ENCODE measurements at places on chromosomes 7 and 10.
A peak's percentile ranks its signal among the peaks of the same experiment; 100 is the strongest.

- no peak for DNase-seq
These were observed 54.4 kb downstream of the CYP2C9 start for GRCh38 chr10:94992811-94993210.

GRCh38 chr7:155136619-155137243 is 66.6 kb downstream of the HTR5A start:
- DNase-seq, result no peak

DNA sequence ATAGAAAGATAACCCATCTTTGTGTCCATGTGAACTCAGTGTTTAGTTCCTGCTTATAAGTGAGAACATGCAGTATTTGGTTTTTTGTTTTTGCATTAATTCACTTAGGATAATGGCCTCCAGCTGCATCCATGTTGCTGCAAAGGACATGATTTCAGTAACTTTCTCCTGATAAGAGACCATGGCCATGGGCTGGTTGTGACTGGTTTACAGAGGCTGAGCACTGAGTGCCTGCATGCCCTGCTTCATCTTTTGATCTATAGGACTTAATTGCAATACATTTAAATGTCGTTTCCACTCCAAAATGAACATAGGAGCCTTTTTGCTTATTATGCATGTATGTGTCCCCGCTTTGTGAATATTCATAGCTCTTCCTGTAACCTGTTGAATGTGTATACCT is 101.3 kb upstream of the IGFBP3 start:
- DNase-seq, result no peak

- no peak for DNase-seq
These were observed 36.1 kb downstream of the PSAP start for GRCh38 chr10:71814922-71815411.

- no peak for DNase-seq
These were observed 10.0 kb downstream of the FRG2B start for GRCh38 chr10:133616371-133617130.

- no peak for DNase-seq
These were observed 3.6 kb downstream of the LHPP start for GRCh38 chr10:124465003-124465776.

- no peak for DNase-seq
These were observed 5.6 kb downstream of the GPR15LG start for GRCh38 chr10:84179059-84179710.

- no peak for DNase-seq
These were observed 9.1 kb downstream of the TSPAN14 start for GRCh38 chr10:80462981-80463741.

DNA sequence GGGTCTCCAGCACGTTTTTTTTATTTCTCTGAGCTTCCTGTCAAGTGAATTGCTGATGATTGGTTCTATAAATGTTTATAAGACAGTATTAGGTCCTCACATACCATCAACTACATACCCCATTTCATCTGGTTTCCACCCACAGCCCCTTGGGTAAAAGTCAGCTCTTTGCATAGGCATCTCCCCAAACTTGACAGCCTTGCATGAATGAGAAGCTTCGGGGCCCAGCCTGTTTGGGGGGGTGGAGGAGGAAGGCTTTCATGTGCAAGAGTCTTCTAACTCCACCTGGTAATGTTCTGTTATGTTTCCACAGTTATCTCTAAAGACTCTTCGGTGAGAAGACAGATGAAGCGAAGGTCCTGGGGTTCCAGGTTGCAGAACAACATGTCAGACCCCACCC is 75.4 kb downstream of the SCRN1 start:
- DNase-seq, result no peak

GRCh38 chr10:50360077-50360850 is 108.9 kb upstream of the ASAH2 start:
- DNase-seq, result no peak

DNA sequence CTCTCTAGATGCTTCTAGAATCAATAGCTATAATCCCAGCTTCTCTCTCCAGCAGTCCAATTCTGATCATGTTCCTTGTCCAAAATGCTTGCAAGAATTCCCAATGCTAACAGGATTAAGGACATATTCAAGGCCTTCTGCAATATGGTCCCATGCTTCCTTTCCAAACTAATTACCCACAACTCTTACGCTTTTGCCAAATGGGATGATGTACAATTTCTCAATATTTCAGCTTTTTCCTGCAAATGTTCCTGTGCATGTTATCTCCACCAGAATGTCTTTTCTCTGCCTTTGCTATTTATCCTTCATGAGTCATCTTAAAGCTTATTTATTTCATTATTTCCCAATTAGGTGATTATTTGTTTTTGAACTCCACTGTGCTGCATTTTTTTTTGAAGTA is 556.4 kb downstream of the SORCS1 start:
- DNase-seq, result no peak

GRCh38 chr7:82179311-82179710 is 264.3 kb downstream of the CACNA2D1 start:
- no peak for DNase-seq

GRCh38 chr7:74612015-74612829 is 45.3 kb upstream of the GTF2I start:
- no peak for DNase-seq

DNA sequence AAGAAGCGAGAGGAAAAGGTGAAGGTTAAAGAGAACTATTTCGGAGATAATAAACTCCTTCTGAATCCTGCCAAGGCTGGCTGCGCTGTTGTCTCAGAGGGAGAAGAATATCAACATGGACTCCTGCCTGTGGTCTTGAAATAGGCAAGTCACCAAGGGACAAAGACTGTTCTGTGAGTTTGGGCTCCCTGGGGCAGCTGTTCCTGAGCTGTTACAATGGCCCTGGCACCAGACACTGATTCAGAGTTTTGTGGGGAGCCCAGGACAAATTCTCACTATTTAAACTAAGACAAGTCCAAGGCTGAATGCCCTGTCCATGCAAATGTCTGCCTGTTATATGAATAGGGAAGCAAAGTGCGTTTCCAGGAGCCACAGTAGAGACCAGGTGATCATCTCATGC is 81.4 kb downstream of the PRPF18 start:
- DNase-seq, result no peak

DNA sequence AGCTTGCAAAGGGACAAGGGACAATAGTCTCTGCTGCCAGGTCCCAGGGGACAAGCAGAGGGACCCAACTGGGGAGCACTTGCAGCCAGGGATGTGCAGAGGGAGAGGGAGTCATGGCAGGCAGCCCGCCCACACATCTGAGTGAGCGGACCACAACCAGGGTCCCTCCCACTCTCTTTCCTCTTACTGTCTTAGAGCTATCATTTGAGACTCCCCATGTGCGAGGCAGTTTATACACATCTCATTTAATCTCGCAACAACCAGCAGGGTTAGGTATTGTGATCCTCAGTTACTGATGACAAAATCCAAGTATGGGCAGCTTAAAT is 70.2 kb downstream of the BEND7 start:
- no peak for DNase-seq

- DNase-seq, result no peak
These were observed 294.8 kb downstream of the DOCK4 start for GRCh38 chr7:111911166-111911961.

DNA sequence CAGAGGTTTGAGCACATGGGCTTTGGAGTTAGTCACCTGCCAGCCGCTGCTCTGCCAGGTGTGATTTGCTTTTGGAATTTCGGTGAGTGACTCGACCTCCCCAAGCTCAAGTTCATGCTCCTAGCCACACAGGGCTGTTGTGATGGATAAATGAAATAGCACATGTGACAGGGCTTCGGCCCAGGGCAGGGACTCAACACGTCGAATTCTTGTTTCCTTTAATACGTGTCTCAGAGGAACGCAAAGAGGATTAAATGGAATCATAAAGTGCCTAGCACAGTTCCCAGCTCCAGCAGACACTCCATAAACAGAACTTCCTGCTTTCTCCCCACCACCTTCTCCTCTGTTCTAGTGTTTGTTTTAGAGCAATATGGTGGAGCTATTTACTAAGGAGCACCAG is 88.3 kb upstream of the CHST15 start:
- no peak for DNase-seq

GRCh38 chr10:78321000-78321399 is 287.3 kb downstream of the RPS24 start:
- no peak for DNase-seq

DNA sequence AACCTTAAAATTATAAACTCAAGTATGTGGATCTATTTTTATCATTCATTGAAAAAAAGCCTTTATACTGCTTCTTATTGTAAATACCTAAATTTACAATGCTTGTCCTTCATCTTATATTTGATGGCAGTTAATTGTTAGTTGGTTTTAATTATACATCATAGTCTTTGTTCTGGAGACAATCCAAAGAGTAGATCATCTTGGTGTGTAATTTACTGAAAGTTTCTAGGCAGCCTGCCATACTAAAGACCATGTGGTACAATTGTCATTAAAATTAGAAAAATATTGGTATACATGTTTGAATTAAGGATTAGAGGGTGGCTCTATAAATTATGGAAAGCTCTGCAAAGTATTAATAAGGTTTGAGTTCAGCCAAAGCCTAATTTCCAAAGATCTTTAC is 231.4 kb downstream of the KCND2 start:
- DNase-seq, result no peak

DNA sequence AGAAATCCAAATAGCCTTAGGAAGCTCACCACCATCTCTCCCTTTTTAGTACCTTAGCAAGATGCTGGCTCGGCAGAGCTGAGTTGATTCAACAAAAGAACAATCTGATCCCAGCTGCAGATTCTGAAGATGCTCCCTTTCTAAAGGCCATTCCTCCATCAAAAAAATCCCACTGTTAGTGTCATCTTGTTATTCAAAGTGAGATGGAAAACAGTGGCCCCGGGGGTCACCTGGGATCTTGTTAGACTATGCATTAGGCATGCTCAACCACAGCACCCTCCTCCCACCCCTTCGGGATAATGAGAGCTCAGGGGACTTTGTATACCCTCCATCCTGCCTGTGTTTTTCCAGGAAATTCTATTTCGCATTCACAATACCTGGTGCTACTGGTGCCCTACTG is 2.4 kb downstream of the NCAPG2 start:
- no peak for DNase-seq

DNA sequence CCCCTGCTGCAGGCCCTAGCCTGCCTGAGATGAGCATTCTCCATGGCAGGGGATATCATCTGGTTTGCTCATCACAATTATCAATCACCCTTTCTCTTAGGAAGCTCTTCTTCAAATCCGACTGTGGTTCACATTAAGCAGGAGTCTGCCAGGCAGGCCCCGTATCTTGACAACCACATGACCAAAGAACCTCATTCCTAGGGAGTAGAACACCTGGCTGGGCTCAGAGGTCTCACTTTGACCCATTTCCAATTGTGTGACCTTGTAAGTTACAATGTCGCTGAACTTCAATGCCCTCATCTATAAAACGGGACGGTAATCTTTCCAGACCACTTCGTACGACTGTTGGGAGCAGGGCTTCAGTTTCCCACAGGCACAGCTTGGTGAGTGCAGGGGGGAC is 156.4 kb upstream of the PCBD1 start:
- DNase-seq, result no peak

GRCh38 chr7:46197785-46198540 is 276.9 kb upstream of the IGFBP3 start:
- no peak for DNase-seq

- DNase-seq, result peak; percentile 50
These were observed 375.0 kb downstream of the TYW1 start for GRCh38 chr7:67371429-67372305.

- no peak for DNase-seq
These were observed 342 bp downstream of the OR2AE1 start for GRCh38 chr7:99876491-99876890.

GRCh38 chr7:30135301-30136116 is 723 bp downstream of the MTURN start:
- peak; percentile 49 for DNase-seq

GRCh38 chr7:115851291-115851690 is 179.3 kb downstream of the TFEC start:
- no peak for DNase-seq

GRCh38 chr7:99381664-99382075 is 7.1 kb downstream of the ARPC1B start:
- no peak for DNase-seq

GRCh38 chr7:24945899-24946298 is 34.1 kb downstream of the OSBPL3 start:
- no peak for DNase-seq

DNA sequence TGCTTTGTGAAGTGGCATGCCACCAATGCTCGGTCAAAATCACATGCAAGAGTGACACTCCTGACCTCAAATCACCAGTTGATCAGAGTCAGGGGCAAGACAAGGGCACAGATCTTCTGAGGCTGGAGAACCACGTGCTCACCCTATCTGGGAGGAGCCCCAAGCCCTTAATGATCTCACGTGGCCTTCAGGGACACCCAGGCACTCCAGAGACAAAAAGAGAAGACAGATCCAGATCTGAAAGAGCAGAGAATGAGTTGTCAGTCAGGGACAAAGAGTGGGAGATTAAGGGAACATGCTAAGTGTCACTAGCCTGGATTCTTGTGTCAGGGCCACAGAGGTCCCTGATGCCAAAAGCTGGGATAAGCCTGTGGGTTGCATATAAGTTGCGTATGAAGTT is 134.3 kb downstream of the PLXNA4 start:
- no peak for DNase-seq

- DNase-seq, result no peak
These were observed 204.9 kb upstream of the NPSR1 start for GRCh38 chr7:34453150-34453549.

DNA sequence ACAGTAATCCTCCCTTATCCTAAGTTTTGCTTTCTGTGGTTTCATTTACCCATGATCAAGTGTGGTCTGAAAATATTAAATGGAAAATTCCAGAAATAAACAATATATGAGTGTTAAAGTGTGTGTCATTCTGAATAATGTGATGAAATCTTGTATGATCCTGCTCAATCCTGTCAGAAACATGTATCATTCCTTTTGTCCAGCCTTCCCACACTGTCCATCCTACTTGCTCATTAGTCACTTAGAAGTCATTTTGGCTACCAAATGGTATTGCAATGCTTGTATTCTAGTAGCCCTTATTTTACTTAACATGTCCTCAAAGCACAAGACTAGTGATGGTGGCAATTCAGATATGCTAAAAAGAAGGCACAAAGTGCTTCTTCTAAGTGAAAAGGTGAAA is 1211.2 kb upstream of the SORCS1 start:
- no peak for DNase-seq

DNA sequence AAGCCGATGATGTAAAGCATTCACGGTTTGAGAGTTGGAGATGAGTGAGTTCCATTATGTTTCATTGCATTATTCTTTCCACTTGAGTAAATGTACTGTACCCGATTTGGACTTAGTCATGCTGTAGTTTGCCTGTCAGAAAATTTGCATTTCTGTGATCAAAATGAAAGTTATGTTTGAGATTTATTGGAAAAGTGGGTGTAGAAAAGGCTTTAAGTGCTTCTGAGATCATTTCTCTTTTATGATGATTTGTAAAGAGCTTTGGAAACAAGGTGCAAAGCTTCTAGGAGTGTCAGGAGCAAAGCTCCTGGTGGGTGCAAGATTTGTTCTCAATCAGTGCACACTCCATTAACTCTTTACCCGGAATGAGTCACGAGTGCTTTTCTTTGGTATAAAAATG is 204.1 kb upstream of the POM121L12 start:
- no peak for DNase-seq

DNA sequence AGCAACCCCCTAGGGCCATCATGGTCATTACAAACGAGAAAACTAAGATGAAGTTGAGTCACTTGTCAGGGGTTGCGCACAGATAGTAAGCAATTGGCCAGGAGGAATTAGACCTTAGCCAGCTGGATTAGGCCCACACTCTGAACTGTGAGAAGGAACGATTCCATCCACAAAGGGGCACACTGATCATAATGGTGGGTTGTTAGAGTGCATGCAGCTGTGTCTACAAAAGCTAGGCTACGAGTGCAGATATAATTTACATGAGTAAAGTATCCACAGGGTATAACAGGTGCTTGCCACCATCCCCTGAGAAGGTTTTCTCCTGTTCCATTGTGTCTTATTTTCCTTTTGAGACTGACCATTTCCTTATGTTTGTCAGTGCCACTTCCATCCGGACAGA is 16.6 kb upstream of the FAM170B start:
- no peak for DNase-seq

GRCh38 chr10:9452056-9452455 is 1397.6 kb downstream of the GATA3 start:
- DNase-seq, result no peak
